ENCODE measurements at places on chromosomes 12 and 14. TPM values are rescaled to one million over a fixed set of nuclear protein-coding genes. Genes with fewer than 3 reads are reported as not detected.

Gene TCL1B
- total RNA-seq: 0.33 TPM

Gene CDKN1B
- 161 TPM for total RNA-seq

Gene PMCH
- total RNA-seq: not detected

Gene KCNA5
- total RNA-seq: not detected

Gene GLI1
- total RNA-seq: 2.7 TPM

Gene SMIM41
- total RNA-seq: not detected

DNA sequence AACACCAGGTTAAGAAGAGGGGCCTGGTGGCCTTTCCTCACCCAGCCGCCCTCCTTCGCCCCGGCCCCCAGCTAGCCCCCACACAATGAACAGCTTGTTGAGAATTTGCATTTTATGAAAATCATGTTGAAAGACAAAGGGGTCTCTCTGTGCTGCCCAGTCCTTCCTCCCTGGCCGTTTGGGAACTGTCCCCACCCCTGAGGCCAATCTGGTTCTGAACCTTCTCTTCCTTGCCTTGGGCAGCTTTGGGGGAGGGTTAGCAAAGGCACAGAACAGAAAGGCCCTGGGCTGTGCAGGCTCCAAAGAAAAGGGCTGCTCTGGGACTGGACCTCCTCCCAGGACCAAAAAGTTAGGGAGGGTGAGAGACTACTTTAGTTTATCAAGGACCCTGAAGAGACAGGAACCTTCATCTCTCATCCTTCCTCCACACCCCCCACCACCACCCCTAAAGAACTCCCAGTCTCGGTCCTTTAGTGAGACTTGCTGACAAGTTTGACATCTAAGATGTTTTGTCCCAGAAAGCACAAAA lies 1.3 kb downstream of the TAMALIN start:
- no peak for DNase-seq

GRCh38 chr12:94676922-94677321 lies 26.6 kb upstream of the TMCC3 start:
- DNase-seq: no peak

GRCh38 chr14:34086223-34086757 lies 135.4 kb upstream of the EGLN3 start:
- no peak for DNase-seq

DNA sequence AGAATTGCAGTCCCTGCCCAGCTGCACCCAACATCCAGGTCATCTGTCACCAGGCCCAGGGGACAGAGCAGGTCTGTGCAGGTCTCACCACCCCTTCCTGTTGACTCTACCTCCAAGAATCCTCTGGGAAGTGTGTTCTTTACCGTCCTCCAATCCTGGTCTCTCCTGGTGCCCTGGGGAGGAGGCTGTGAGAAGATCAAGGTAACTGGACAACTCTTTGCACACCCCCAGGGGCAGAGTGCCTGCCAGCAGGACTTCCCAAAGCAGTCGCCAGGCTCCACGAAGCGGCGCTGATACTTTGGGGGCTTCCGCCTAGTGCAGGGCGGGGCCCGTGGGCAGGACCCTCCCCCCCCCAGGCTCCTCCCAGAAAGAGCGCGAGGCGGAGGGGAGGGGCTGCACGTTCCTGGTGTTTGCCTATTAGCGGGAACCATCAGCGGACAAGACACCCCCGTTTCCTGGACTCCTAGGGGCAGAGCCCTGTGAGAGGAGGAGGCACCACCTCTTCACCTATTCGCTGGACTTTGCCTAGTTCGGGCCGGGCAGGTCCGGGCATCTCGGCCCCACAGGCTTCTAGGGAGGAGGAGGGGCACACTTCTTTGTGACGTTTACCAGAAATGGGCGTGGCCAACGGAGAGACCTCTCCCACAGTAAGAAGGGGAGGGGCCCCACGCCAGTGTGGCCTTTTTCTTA lies 918.0 kb downstream of the AACS start:
- no peak for DNase-seq

DNA sequence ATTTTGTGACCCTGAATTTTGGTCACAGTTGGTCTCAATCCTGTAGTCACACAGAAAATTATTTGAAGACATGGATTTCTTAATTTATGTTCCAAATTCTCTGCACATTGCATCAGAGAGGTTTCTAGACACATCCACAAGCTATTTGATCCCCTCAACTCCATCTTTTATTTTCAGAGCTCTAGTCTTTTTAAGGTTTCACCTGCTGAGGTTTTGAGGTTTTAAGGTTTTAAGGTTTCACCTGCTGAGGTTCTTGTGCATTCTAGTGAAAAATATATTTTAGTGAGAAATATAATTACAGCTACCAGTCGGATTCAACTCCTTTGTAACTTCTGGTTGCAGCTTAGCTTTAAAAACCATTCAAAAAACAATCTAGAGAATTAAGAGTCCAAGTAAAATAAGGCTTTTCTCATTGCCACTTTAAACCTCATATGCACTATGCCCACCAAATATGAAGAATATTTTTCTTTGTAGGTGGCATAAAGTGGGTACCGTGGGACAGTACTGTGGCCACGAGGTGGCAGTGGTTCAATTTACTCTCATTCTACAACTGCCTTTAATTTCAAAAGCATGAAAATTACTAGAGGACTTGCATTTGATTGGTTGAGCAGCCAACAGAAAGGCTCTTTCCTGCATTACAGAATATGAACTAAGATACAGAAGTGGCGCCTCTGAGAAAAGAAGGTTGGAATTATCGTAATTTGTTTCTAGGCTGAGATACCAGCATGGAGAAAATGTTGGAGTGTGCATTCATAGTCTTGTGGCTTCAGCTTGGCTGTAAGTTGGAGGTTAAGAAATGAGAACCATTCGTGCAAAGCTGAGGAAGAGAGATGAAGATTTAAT lies 366.5 kb upstream of the OR4E1 start:
- peak; percentile 71 for DNase-seq

DNA sequence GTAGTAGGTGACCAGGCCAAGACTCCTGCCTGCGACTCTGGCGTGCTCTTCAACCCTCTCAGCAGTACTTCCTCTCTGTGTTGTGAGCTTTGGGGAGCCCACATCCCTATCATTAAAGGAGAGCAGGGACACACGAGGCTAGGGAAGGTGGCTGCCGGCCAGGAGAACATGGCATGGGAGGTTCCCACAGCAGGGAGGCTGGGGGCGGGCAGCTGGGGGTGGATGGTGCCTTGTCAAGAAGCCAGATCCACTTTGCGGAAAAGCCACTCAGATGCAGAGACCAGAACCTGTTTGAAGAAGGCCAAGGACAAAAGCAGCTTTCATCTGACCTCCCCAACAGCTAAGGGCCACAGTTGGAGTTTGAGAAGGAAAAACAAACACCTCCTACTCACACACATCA lies 198.6 kb downstream of the BCL11B start:
- DNase-seq: no peak

DNA sequence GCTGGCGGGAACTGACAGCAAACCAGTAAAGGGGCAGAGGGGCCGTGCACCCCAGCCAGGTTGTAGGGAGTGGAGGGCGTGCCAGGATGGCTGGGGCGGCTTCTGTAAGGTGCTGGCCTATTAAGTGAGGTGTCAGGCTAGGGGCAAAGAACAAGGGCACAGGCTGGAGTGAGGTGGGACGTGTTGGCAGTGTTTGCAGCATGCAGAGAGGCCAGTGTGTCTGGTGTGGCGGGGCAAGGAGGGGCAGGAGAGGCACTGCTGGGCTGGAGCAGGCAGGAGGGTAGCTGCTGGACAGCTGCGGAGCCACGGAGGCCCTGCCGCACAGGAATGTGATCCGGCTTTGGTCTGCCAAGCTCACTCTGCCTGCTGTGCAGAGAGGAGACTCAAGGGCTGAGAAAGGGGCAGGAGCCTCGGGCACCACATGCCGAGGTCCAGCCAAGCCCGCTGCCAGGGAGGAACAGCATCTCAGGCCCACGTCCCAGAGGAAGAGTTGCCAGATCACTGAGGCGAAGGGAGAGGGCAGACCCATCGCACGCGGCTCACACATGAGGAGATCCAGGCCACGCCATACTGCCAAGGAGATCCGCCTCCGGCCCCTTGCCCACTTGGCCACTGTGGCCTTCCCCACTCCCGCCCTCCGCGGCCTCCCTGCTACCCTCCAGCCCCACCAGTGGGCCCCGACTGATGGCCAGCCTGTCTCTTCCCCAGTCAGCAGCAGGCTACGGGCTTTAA lies 46.8 kb downstream of the AMN start:
- DNase-seq: no peak

GRCh38 chr12:49108958-49109404 lies 1.7 kb downstream of the LMBR1L start:
- DNase-seq: no peak

DNA sequence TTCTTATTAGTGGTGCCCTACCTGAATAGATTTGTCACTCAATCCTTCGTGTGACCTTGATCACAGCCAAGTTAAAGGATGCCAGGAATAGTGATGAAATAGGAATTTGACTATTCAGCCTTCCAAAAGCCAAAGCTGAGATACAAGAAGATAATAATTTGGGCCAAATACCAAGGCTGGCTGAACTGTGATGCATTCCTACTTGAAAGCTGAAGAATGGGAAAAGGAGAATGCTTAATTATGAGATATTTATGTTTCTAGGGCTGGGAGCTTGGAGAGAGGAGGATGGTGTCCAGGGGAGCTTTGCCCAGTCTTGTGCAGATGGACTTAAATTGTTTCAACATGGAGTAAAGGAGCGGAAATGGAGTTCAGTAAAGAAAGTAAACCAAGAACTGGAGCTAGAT lies 5.2 kb downstream of the RNASE7 start:
- no peak for DNase-seq

GRCh38 chr14:101066826-101067510 lies 163.4 kb upstream of the RTL1 start:
- DNase-seq: no peak

DNA sequence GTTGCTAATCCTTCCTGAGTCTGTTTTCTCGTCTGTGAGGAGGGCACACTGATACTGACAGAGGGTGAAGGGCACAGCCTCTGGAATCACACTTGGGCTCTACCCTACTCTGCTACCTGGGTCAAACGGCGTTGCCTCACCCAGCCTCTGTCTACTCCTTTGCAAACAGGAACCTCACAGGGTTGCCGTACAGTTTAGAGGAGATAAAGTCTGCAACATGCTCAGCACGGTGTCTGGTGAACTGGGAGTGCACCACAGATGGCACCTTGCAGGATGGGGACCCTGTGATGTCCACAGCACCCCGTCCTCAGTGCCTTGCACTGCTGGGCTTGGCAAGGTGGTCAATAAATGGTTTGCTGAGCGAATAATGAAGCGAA lies 38.3 kb downstream of the TESC start:
- no peak for DNase-seq

DNA sequence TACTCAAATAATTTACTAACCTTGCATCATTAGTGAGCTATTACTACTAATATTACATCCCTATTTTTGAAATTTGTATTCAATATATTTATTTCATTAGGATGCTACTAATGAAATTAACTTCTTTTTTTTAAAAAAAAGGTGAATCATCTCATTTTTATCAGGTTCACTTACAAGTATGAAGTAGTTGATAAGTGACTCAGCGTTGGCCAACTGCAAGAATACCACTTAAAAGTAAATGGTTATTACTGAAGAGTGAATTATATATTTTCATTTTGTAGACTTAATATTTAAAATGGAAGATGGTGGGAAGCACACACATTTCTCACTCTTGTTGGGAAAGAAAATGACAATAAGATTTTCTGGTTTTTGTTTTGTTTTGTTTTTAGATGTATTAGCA lies 19.6 kb downstream of the OR4N2 start:
- DNase-seq: no peak

DNA sequence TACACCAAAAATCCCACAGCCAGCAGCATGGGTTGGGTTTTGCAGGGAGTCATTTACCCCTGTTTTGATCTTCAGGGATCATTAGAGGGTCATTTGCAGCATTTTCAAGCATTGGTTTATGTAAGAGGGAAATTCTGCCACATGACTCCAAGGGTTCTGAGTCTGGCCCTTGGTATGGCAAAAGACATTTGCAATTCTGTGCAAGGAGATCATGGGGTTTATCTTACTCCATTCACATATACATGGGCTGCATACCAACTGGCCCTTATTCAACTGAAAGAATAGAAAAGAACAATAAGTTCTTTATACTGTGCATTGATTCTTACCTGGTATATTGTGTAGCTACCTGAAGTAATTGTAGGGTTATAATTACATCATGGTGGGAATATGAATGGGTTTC lies 13.7 kb downstream of the SIX4 start:
- no peak for DNase-seq

- DNase-seq: no peak
Observed at GRCh38 chr12:56385873-56386272, 23.2 kb upstream of the APOF start.

DNA sequence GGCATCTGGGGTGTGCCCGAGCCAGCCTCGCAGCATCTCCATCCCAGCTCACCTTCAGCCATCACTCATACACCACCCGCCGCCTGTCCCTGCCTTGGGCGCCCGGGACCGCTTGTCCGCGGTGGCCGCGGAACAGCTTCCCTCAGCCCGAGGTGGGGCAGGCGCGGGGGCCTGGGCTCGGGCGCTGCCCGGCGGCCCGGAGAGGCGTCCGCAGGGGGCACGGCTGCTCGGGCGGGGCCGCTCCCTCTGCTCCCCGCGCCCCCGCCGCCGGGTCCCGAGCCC lies 430 bp downstream of the SLC41A2 start:
- no peak for DNase-seq

- no peak for DNase-seq
Observed at GRCh38 chr14:74019408-74020137, 424 bp downstream of the BBOF1 start.

- no peak for DNase-seq
Observed at GRCh38 chr12:93173178-93173957, 204.4 kb upstream of the NUDT4 start.

DNA sequence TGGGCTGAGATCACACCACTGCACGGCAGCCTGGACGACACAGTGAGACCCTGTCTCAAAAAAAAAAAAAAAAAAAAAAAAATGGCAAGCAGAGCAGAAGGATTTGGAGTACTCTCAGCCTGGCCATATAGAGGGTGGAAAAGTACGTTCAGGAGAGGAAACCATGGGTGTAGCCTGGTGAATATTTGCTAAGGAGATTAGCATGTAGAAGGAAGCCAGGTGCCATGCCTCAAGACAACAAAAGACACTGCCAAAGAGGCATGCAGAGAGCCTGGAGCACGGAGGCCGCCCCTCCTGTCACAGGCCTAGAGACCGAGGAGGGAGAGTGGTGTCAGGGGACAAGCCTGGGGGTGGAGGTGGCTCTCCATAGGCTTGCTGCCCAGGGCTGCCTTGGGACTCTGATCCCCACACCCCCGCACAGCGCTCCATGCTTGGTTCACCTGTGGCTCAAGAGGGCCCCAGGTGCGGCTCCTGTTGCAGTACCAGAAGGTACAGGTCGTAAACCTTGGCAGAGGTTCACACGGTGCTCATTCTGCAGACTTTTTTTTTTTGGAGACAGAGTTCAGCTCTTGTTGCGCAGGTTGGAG lies 27.9 kb upstream of the DEGS2 start:
- DNase-seq: no peak

GRCh38 chr12:48601013-48601756 lies 31.3 kb upstream of the LALBA start:
- no peak for DNase-seq

- peak; percentile 36 for DNase-seq
Observed at GRCh38 chr12:1660304-1661187, 30.3 kb upstream of the ADIPOR2 start.

DNA sequence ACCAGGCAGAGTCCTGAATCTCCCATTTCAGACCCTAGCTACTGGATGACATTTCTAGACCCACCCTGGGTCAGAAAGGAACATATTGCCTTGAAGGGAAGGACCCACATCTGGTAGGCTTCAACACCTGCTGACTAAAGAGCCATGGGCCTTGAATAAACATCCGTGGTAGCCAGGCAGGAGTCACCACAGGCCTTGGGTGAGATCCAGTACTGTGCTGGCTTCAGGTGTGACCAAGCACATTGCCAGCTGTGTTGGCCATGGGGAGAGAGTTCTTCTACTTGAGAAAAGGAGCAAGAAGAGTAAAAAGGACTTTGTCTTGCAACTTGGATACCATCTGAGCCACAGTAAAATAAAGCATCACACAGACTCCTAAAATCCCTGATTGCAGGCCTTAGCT lies 332.6 kb downstream of the SLC16A7 start:
- no peak for DNase-seq
